ENCODE measurements at places on chromosomes 5 and 9. TPM values are rescaled to one million over a fixed set of nuclear protein-coding genes. Genes with fewer than 3 reads are reported as not detected.
A peak's percentile ranks its signal among the peaks of the same experiment; 100 is the strongest.

DNA sequence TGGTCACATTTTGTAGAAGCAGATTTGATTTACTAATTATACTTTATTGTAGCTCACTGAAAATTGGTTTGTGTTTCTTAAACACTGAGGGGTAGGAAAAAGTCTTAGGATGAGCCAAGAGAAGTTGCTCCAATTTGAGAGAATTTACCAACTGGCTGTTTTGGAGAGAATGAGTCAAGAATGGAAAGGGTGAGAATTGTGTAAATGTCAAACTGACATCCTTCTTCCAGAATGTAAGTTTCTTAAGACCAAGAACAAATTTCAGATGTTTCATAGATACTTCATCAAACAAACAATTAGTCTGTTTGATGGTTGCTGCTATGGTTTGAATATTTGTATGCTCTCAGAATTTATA is 106.2 kb upstream of the TXNDC8 start:
- H3K27ac ChIP-seq: no peak overlapping the region
- no peak overlapping the region for H3K4me3 ChIP-seq

DNA sequence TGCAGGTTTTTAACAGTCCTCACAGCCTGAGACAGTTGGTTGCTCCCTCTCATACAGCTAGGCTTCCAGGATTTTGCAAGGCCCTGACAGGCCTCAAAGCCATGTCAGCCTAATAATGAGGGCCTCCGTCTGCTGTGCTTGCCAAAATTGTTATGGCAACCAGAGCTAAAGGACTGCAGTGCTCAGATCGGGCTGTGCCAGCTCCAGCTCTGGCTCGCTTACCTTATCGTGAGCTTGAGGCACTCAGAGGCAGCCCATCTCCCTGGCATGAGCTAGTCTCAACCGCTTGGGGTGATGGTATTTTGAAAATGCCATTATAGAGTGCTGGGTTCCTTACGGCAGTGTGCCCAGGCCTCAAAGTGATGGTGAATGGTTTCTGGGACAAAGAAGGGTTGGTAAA is 8.4 kb downstream of the MTAP start:
- no peaks in the 10 kb centered on the region for H3K27me3 ChIP-seq
- H3K4me3 ChIP-seq: no peak overlapping the region
- no peak for DNase-seq
- peaks cover 34% of the 10 kb centered on the region for H3K36me3 ChIP-seq
- H3K4me1 ChIP-seq: peaks cover 63% of the 10 kb centered on the region

DNA sequence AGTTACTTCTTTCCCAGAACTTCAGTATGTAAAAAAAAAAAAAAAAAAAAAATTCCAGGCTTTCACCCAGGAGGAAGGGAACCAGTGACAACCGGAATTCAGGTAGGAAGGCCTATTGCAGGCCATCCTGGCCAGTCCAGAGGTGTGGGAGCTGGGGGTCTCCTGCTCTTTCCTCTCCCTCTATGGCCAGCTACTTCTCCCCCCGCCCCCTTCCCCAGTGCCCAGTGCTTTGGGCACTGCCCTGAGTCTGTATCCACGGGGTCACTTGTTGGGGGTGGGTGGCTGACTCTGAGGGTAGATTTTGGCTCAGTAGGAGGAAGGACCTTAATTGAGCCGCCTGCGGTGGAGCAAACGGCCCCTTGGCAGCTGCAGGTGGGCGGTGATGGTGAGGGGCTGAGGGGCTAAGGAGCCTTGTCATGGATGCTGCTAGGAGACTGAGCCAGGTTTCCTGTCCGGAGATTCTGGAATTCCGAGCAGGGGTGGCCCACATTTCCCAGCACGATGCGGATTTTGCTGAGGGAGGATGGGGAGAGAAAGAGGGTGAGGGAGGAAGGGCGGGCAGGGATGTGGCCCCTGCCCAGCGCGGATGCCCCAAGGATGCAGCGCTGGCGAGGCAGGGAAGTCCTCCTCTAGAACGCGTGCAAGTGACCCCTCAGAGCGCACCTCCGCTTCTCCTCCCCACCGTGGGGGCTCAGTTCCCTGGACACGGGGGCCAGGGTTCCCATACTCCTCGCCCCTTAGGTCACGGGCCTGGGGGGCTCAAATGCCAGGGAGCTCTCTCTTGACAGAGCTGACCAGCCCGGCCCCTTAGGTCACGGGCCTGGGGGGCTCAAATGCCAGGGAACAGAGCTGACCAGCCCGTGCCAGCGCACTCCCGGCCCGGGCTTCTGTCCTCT is 1.2 kb upstream of the PHF2 start:
- no peak for DNase-seq
- H3K27ac ChIP-seq: peak overlapping the region; percentile 88
- H3K4me1 ChIP-seq: peaks cover 25% of the 10 kb centered on the region
- peaks cover 2% of the 10 kb centered on the region for H3K36me3 ChIP-seq
- no peaks in the 10 kb centered on the region for H3K27me3 ChIP-seq
- peak overlapping the region; percentile 88 for H3K4me3 ChIP-seq

GRCh38 chr5:84181093-84181492 is 203.6 kb downstream of the EDIL3 start:
- no peak for DNase-seq
- no peak overlapping the region for H3K27ac ChIP-seq
- H3K27me3 ChIP-seq: no peaks in the 10 kb centered on the region

The CNTNAP3B gene
- total RNA-seq: not detected
